Calu3 (cell line): ENCODE measurements at places on chromosomes 4 and X. TPM values are rescaled to one million over a fixed set of nuclear protein-coding genes. Genes with fewer than 3 reads are reported as not detected.

UGT2B15 gene
- total RNA-seq = 0.50 and 0.98 TPM in 2 replicates

CCSER1 gene
- 6.2 and 7.1 TPM in 2 replicates for total RNA-seq

TXK gene
- total RNA-seq = 2.8 and 4.6 TPM in 2 replicates

PARM1 gene
- total RNA-seq = 4.4 and 6.5 TPM in 2 replicates

- DNase-seq = no peak
- H3K27me3 ChIP-seq = no peaks in the 10 kb centered on the region
- H3K4me3 ChIP-seq = no peak overlapping the region
- H3K4me1 ChIP-seq = no peaks in the 10 kb centered on the region
- H3K27ac ChIP-seq = no peak overlapping the region
Measured at GRCh38 chr4:115453416-115453815, 340.0 kb upstream of the NDST4 start.

DNA sequence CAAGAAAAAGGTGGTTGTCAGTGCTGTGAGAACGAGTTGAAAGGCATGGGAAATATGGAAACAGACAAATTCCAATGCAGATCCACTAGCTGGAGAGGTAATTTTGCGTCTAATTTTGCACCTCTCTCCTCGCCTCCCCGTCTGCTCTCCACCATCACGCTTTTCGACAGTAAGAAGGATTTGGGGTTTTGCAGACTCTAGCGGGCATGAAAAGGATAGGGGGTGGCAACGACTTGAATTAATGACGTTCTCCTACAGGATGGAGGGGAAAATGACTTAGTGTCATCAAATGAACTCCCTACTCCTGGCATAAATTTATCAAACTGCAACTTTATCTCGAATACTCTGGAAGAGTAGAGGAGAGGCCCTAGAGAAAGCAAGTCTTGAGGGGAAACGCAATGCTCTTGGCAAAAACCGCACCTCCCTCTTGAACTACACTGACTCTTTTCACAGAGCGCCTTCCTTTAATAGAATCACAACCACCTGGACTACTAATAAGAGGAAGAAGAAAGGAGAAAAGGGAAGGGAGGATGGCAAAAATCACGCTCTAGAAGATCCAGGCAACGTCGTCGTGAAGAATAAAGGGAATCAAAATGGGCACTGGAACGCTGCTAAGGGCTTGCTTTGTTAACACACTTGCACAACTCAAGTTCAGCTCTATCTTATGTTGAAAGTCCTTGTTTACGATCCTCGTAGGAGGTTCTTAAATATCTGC, 871 bp upstream of the SLITRK2 start:
- no peaks in the 10 kb centered on the region for H3K36me3 ChIP-seq
- no peak overlapping the region for H3K4me3 ChIP-seq
- H3K4me1 ChIP-seq = no peaks in the 10 kb centered on the region
- DNase-seq = no peak

DNA sequence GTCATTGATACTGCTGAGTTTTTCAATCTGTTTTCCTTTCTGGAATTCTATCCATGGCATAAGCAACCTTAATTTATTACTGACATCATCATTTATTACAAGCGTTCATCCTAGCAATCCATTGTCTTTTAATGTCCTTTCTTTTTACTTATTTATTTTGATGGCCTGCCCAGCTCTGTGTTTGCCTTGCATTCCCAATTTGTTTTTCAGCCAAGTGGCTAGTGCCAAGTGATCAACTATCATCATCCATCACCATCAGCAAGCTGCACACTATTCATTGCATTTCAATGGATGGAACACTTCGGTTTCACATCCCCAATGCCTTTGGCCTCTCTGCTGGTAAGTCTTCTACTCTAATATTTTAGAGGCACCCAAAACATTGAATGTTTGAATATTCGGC, 831.7 kb upstream of the EPHA5 start:
- no peaks in the 10 kb centered on the region for H3K4me1 ChIP-seq
- no peaks in the 10 kb centered on the region for H3K36me3 ChIP-seq
- no peaks in the 10 kb centered on the region for H3K27me3 ChIP-seq
- no peak for DNase-seq

- no peak overlapping the region for H3K4me3 ChIP-seq
- H3K36me3 ChIP-seq = no peaks in the 10 kb centered on the region
- DNase-seq = no peak
- H3K27me3 ChIP-seq = no peaks in the 10 kb centered on the region
Measured at GRCh38 chr4:130044788-130045531, 949.0 kb downstream of the C4orf33 start.

- no peak for DNase-seq
- H3K27me3 ChIP-seq = no peaks in the 10 kb centered on the region
- no peaks in the 10 kb centered on the region for H3K36me3 ChIP-seq
- H3K4me1 ChIP-seq = no peaks in the 10 kb centered on the region
- H3K4me3 ChIP-seq = no peak overlapping the region
- H3K27ac ChIP-seq = no peak overlapping the region
Measured at GRCh38 chrX:85591536-85591935, 212.1 kb upstream of the POF1B start.

GRCh38 chr4:169341490-169341889, 70.7 kb upstream of the SH3RF1 start:
- no peak overlapping the region for H3K27ac ChIP-seq
- H3K4me1 ChIP-seq = no peaks in the 10 kb centered on the region
- no peak overlapping the region for H3K4me3 ChIP-seq
- no peak for DNase-seq

DNA sequence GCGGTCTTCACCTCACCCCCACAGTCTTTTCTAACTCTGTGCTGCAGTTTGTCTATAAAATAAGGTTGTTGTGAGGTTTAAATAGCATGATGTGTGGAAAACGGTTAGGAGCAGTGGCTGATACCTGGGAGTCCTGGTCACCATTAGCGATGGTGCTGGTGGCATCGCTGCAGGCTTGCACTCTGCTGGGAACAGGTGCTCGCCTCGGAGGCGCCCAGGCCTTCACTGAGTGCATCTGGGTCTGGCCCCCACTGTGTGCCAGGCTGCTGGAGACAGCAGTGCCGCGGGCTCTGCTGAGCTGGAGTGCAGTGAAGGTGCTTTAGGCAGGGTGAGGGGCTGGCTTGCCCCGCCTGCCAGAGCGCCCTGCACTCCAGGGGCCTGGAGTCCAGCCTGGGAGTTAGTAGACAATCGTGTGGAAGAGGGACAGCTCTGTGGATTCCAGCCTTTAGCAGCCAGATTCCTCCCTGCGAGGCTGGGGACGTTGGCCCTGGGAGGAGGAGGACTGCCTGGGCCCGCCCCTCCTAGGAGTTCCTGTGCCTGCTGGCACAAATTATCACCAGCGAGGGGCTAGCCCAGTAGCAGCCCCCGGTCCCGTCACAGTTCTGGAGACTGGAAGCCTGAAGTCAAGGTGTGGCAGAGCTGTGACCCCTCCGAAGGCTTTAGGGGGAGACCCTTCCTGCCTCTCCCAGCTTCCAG, 7.3 kb downstream of the RGS12 start:
- no peak overlapping the region for H3K4me3 ChIP-seq
- H3K36me3 ChIP-seq = no peaks in the 10 kb centered on the region
- H3K27me3 ChIP-seq = no peaks in the 10 kb centered on the region

- H3K36me3 ChIP-seq = no peaks in the 10 kb centered on the region
- no peak overlapping the region for H3K27ac ChIP-seq
- no peak for DNase-seq
- H3K4me1 ChIP-seq = no peaks in the 10 kb centered on the region
- no peaks in the 10 kb centered on the region for H3K27me3 ChIP-seq
Measured at GRCh38 chr4:165191348-165191656, 16.1 kb upstream of the KLHL2 start.

GRCh38 chrX:619812-620531, 10.6 kb upstream of the SHOX start:
- no peak overlapping the region for H3K4me3 ChIP-seq
- no peaks in the 10 kb centered on the region for H3K36me3 ChIP-seq

- DNase-seq = no peak
- H3K36me3 ChIP-seq = no peaks in the 10 kb centered on the region
- H3K4me3 ChIP-seq = no peak overlapping the region
- H3K27me3 ChIP-seq = no peaks in the 10 kb centered on the region
- H3K27ac ChIP-seq = peak overlapping the region; percentile 39
Measured at GRCh38 chr4:37516057-37516775, 170.0 kb downstream of the RELL1 start.

- DNase-seq = no peak
- peaks cover 13% of the 10 kb centered on the region for H3K27me3 ChIP-seq
- H3K4me1 ChIP-seq = no peaks in the 10 kb centered on the region
- H3K36me3 ChIP-seq = no peaks in the 10 kb centered on the region
- no peak overlapping the region for H3K27ac ChIP-seq
Measured at GRCh38 chr4:13509442-13509841, 25.3 kb upstream of the RAB28 start.

GRCh38 chr4:120964596-120964995, 42.1 kb upstream of the PRDM5 start:
- H3K4me1 ChIP-seq = no peaks in the 10 kb centered on the region
- H3K36me3 ChIP-seq = no peaks in the 10 kb centered on the region
- H3K4me3 ChIP-seq = no peak overlapping the region
- DNase-seq = no peak

DNA sequence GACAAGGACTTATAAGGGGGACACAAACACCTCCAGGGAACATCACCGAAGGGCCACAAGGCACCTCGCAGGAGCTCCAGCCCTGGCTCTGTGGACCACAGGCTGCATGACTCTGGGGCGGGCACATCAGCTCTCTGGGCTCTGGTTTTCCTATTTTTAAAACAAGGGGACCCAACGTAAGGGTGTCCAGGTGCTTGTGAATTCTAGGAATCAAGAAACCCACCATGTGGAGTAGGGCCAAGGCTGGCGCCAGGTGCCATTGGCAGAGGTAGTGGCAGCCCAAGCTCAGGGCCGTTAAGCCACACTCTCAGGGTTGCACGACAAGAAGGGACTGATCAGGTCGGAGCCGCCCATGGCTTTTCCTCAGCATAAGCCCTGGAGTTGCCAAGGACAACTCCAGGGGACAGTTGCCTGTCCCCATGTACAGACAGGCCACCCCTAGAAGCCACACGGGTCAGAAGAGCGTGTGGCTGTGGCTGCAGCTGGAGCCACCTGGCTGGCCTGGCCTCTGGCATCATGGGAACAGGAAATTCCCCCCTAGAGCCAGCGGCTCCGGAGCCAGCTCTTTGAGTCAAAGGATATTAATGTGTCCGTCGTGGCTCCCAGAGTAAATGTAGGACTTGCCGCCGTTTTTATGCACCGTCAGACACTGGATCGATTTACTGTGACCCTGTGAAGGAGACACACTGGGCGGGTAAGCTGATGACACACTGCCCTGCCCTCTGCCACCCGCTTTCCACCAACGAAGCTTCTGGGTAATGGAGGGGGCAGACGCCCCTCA, 32.5 kb downstream of the WDR1 start:
- H3K4me1 ChIP-seq = no peaks in the 10 kb centered on the region
- no peaks in the 10 kb centered on the region for H3K27me3 ChIP-seq
- no peak overlapping the region for H3K4me3 ChIP-seq
- peaks cover 38% of the 10 kb centered on the region for H3K36me3 ChIP-seq
- no peak for DNase-seq
- H3K27ac ChIP-seq = no peak overlapping the region

DNA sequence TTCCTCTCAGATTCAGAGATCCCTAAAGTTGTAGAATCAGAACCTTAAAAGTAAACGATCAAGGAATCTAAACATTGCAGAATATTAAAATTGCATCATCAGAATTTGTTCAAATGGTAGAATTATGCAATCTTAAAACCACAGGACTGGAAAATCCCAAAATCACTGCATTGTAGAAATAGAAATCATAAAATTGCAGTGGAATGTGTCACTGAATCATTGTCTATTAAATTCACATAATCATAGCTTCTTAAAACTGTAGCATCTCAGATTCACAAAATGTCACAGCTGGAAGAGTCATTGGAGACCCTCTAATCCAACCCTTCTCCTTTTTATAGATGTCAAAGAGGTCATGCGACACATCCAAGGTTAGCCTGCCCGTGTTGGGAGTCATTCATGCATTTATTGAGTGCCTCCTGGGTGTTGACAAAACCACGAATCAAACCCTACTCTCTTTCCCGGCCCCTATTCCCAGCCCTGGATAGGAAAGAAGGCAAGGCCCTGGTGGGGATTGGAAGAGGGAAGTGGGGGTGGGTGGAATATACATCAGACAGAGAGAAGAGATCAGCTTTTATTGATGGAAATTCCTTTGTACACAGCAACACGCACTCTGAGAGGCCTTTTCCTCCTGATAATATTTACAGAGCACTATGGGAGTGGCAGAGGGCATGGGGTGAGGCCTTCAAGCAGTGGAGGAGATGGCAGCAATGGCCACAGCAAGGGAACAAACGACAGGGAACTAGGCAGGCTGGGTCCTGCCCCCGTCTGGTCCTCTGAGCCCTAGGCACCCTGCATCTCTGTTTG, 15.4 kb downstream of the IQSEC2 start:
- H3K4me1 ChIP-seq = peaks cover 47% of the 10 kb centered on the region
- no peak overlapping the region for H3K4me3 ChIP-seq
- no peak for DNase-seq
- peaks cover 21% of the 10 kb centered on the region for H3K36me3 ChIP-seq
- H3K27me3 ChIP-seq = no peaks in the 10 kb centered on the region
- H3K27ac ChIP-seq = no peak overlapping the region

GRCh38 chr4:181971411-181971810, 271.8 kb upstream of the TENM3 start:
- no peaks in the 10 kb centered on the region for H3K4me1 ChIP-seq
- no peaks in the 10 kb centered on the region for H3K27me3 ChIP-seq
- H3K4me3 ChIP-seq = no peak overlapping the region

- peaks cover under 1% of the 10 kb centered on the region for H3K36me3 ChIP-seq
- no peak overlapping the region for H3K4me3 ChIP-seq
- peaks cover 19% of the 10 kb centered on the region for H3K4me1 ChIP-seq
- no peaks in the 10 kb centered on the region for H3K27me3 ChIP-seq
- no peak for DNase-seq
Measured at GRCh38 chr4:81486502-81486901, 14.8 kb upstream of the RASGEF1B start.

DNA sequence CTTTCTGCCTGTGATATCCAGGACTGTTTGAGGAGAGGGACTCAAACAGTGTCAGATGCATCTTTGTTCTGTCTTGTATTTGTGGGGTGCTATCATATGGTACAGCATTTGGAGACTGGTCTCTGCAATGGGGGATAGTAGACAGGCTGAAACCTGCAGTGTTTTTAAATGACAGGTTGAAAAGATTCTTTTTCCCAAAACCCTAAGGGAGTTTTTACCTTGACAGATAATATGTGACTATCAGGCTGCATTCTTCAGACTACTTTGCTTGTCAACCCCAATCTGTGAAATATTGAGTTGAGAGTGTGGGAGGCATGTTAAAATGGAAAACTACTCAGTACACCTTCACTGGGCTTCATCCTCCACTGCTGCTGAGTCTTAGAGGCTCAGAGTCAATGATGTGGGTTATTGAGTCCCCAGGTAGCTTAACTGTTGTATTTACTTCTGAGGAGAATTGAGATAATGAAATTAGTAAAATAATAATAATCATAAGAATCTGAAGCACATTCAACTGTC, 274.9 kb downstream of the GASK1B start:
- H3K4me1 ChIP-seq = no peaks in the 10 kb centered on the region
- H3K27me3 ChIP-seq = no peaks in the 10 kb centered on the region
- H3K27ac ChIP-seq = no peak overlapping the region
- no peak overlapping the region for H3K4me3 ChIP-seq
- H3K36me3 ChIP-seq = no peaks in the 10 kb centered on the region

GRCh38 chrX:55450259-55450658, 1.7 kb upstream of the MAGEH1 start:
- H3K27me3 ChIP-seq = no peaks in the 10 kb centered on the region
- H3K4me3 ChIP-seq = no peak overlapping the region
- DNase-seq = no peak
- H3K27ac ChIP-seq = no peak overlapping the region
- H3K36me3 ChIP-seq = no peaks in the 10 kb centered on the region
- no peaks in the 10 kb centered on the region for H3K4me1 ChIP-seq
